CD4-positive, alpha-beta T cell treated with Interleukin-4 for 4 hours (primary cell): ENCODE measurements at places on chromosomes 6 and 20.

- DNase-seq: no peak
These were observed 45.2 kb downstream of the KIF16B start for GRCh38 chr20:16528078-16528477.

- no peak for DNase-seq
These were observed 677 bp upstream of the ZNF341 start for GRCh38 chr20:33730946-33731692.

DNA sequence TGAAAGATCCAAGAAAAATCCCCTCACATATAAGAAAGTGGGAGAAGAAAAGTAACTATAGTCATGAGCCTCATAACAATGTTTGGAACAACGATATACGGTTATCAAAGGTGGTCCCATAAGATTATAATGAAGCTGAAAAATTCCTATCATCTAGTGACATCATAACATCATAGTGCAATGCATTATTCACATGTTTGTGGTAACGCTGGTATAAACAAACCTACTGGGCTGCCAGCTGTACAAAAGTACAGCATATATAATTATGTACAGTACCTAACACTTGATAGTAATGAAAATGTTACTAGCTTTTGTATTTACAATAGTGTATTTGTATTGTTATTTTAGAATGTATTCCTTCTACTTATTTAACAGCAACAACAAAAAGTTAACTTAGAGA is 240.7 kb downstream of the RNGTT start:
- DNase-seq: no peak

DNA sequence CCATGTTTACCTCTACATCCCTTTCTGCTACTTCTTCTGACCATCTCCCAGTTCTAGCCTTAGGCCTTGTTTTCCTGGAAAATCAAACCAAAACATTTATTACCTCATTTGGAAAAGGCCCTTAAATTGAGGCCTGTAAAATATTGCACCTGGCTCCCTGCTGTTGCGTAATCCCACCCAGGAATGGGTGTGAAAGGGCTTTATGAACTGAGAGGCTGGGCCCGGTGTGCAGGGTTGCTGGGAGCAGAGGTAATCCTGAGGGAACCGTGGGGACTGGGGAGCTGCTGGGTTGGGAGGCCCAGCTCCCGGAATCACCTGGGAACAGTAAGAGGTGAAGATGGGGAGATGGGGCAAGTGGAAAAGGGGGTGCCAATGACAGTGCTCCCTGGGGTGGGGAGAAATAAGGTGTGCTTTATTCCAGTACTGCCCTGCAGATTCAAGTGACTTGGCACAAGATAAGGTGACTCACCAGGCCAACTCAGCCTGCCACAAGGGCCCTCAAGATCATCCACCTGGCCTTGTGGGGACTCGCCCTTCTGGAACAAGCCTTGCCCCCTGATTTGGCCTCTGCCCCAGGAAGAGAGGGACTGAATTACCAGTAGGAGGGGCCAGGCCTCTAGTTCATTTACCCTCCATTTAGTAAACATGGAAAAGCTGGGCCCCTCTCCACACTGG is 44.2 kb downstream of the KCNK5 start:
- DNase-seq: no peak

DNA sequence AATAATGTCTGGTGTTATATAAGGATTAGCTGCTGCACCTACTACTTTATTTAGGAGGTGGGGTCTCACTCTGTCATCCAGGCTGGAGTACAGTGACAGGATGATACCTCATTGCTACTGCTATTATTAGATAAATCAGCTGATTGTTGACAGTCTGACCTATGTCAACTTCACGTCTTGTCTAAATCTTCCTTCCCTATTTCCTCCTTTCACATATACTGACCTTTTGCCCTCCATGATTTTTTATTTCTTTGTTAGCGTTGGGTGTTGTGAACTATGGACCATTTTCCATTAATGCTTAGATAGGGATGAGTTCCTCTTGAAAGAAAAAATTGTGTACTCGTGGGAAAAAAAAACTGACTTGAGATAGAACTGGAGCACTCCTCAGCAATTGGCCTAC is 109.9 kb upstream of the BEND6 start:
- no peak for DNase-seq

GRCh38 chr6:24775520-24776058 is 852 bp downstream of the GMNN start:
- peak; percentile 36 for DNase-seq

GRCh38 chr6:98027898-98028297 is 744.9 kb upstream of the MMS22L start:
- no peak for DNase-seq

- DNase-seq: no peak
These were observed 88.3 kb downstream of the JPH2 start for GRCh38 chr20:44098657-44099056.

GRCh38 chr6:42569102-42570028 is 5.5 kb downstream of the UBR2 start:
- DNase-seq: peak; percentile 44

GRCh38 chr20:17759449-17759848 is 59.7 kb downstream of the BANF2 start:
- no peak for DNase-seq

- DNase-seq: peak; percentile 13
These were observed 49.8 kb upstream of the THEMIS start for GRCh38 chr6:127950566-127951145.

- no peak for DNase-seq
These were observed 18.5 kb downstream of the JARID2 start for GRCh38 chr6:15264412-15264811.

DNA sequence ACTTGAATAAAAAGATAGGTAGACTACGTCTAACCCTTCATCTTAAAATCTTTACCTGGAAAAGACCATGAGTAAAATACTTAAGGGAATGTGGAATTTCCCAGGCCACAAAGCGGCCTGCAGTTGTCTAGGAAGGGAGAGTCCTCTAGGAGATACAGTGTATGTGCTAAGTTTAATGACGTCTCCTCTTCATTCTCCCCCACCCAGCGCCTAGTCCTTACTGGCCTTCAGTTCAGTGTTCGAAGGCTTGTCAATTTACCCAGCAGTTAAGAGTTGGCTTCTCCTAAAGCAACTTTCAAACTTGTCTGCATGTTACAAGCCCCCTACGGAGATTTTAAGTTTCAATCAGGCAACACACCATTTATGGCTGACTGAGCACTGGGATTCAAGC is 35.2 kb downstream of the HFE start:
- no peak for DNase-seq

DNA sequence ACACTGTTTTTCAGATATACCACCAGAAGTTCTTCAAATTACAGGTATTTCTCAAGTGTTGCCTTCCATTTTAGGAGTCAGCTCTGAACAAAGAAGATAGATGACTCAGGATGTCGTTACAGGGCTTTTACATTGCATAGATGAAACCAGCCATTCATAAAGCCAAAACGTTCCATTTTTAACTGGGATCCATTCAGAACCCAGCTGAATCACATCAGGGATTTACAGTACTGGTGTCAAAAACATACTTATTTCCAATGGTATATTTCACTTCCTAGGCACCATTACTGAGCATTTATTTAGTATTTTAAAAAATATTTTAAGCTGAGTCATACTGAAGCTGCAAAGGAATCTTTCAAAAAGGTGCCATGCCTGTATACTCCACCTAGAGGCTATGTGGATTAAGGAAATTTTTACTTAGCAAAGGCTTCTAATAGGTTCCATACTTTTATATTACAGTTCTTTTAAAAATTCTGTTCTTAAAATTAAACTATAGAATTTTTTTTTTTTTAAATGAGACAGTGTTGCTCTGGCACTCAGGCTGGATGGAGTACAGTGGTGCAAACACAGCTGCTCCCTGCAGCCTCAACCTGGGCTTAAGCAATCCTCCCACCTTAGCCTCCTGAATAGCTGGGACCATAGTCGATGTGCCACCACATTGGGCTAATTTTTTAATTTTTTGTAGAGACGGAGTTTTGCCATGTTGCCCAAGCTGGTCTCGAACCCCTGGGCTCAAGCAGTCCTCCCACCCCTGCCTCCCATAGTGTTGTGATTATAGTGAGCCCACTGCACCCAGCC is 2.6 kb downstream of the ASF1A start:
- DNase-seq: peak; percentile 61

DNA sequence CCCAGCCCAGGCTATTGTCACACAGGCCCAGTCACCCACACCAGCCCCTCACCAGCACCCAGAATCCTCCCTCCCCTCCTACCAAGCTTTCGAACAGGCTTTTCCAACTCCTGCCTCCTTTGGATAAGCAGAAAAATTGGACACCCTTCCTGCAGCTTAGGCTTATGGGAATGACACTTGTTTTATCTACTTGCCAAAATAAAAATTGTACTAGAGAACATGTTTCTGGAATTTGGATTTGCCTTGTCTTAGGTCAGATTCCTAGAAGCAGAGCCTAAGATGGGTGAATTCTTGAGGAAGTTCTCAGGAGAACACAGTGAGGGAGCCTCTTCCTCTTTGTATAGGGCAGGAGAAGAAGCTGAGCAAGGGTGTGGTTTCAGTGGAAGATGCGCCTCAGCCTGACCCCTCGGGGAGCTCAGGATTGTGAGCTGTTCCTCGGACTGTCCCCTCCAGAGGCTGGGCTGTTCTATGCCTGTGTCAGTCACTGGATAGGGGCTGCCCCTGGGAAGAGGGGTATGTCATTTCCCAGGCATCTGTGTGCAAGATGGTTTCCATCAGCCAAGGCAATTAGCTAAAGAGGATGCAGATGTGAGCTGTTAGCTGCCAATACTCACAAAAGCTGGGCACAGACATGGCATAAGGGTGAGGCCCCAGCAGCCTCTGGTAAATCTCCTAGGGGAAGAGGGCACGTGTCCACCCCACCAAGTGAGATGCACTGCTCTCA is 33.9 kb downstream of the ITPR3 start:
- peak; percentile 4 for DNase-seq

DNA sequence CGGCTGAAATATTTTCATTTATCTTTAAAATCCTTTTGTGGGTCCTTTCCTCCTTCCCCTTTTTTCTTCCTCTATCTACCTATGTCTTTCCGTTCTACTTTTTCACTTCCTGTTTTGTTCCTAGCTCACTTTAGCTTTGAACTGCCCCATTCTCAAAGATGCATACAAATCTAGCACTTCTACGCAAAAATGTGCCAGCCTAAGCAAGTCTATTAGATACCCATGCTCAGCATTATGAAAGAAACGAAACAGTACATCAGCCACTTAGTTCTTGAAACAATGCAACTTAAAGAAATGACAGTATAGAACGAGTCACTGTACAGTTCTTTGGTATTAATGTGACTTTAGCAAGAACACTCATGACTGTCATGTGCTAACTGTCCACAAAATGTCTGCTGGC is 47.3 kb upstream of the MARCKS start:
- DNase-seq: no peak

- DNase-seq: no peak
These were observed 12.8 kb upstream of the SPO11 start for GRCh38 chr20:57316795-57317201.

GRCh38 chr6:83867527-83868161 is 8.2 kb downstream of the CYB5R4 start:
- DNase-seq: peak; percentile 9
